ENCODE measurements at places on chromosomes 12 and 14. TPM values are rescaled to one million over a fixed set of nuclear protein-coding genes. Genes with fewer than 3 reads are reported as not detected.
A peak's percentile ranks its signal among the peaks of the same experiment; 100 is the strongest.

DNA sequence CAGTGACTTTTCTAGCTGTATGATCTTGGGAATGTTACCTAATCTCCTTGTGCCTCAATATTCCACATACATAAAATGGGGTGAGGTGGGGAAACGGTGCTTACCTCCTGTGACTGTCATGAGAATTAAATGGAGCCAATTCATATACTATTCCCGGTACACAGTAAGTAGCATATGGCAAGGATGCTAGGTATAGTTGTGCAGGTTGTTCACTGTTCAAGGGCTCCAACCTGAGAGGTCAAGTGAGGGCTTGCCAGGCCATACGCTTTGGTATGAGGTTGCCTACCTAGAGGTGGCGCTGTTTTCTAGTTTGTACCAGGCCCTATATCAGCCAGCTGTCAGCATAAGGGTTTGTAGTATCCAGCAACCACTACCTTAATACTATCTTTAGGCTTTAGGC lies 3.6 kb upstream of the BATF start:
- no peak overlapping the region for H3K4me3 ChIP-seq
- H3K4me1 ChIP-seq, result peaks cover 70% of the 10 kb centered on the region
- no peak for DNase-seq

GRCh38 chr12:75944097-75944904 lies 87.3 kb downstream of the PHLDA1 start:
- no peaks in the 10 kb centered on the region for H3K36me3 ChIP-seq
- no peak overlapping the region for H3K27ac ChIP-seq
- H3K4me3 ChIP-seq, result no peak overlapping the region
- H3K4me1 ChIP-seq, result peaks cover 12% of the 10 kb centered on the region

- H3K36me3 ChIP-seq, result no peaks in the 10 kb centered on the region
- DNase-seq, result no peak
- no peak overlapping the region for H3K4me3 ChIP-seq
- no peak overlapping the region for H3K27ac ChIP-seq
- peaks cover 12% of the 10 kb centered on the region for H3K4me1 ChIP-seq
These were observed 14.8 kb downstream of the EMP1 start for GRCh38 chr12:13211191-13211858.

- DNase-seq, result no peak
- H3K27me3 ChIP-seq, result no peaks in the 10 kb centered on the region
- peak overlapping the region; percentile 41 for H3K27ac ChIP-seq
These were observed 50.9 kb upstream of the TRAF3 start for GRCh38 chr14:102726191-102726949.

LMO3 gene
- polyA plus RNA-seq, result not detected

DNA sequence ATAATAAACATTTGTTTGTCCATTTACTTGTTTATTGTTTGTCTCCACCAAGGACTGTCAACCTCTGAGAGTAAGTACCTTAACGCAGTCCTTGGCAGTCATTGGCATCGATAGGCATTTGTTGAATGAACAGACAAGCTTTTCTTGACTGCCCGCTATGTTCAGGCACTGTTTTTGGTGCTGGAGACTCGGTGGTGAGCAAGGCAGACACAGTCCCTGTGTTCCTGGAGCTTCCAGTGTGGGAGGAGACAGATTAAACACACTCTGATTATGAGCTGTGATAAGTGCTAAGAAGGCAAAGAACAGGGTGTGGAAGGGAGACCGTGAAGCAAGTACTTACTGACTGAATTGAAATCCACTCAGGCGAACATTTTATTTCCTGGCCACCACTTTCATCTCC lies 1.2 kb downstream of the ATP6V0A2 start:
- peak overlapping the region; percentile 74 for H3K27ac ChIP-seq
- peaks cover 39% of the 10 kb centered on the region for H3K4me1 ChIP-seq
- H3K4me3 ChIP-seq, result peak overlapping the region; percentile 94
- no peaks in the 10 kb centered on the region for H3K27me3 ChIP-seq

B4GALNT1 gene
- polyA plus RNA-seq, result not detected

FOXA1 gene
- not detected for polyA plus RNA-seq

GRCh38 chr14:26138764-26139445 lies 458.9 kb downstream of the NOVA1 start:
- no peaks in the 10 kb centered on the region for H3K36me3 ChIP-seq
- H3K27ac ChIP-seq, result no peak overlapping the region
- DNase-seq, result no peak
- H3K4me3 ChIP-seq, result no peak overlapping the region
- no peaks in the 10 kb centered on the region for H3K4me1 ChIP-seq

HCAR3 gene
- not detected for polyA plus RNA-seq

- no peaks in the 10 kb centered on the region for H3K27me3 ChIP-seq
- peaks cover 27% of the 10 kb centered on the region for H3K36me3 ChIP-seq
- no peak overlapping the region for H3K4me3 ChIP-seq
- DNase-seq, result no peak
- H3K27ac ChIP-seq, result no peak overlapping the region
These were observed 125.8 kb downstream of the SLC38A4 start for GRCh38 chr12:46699986-46700385.

ENDOU gene
- not detected for polyA plus RNA-seq

DNA sequence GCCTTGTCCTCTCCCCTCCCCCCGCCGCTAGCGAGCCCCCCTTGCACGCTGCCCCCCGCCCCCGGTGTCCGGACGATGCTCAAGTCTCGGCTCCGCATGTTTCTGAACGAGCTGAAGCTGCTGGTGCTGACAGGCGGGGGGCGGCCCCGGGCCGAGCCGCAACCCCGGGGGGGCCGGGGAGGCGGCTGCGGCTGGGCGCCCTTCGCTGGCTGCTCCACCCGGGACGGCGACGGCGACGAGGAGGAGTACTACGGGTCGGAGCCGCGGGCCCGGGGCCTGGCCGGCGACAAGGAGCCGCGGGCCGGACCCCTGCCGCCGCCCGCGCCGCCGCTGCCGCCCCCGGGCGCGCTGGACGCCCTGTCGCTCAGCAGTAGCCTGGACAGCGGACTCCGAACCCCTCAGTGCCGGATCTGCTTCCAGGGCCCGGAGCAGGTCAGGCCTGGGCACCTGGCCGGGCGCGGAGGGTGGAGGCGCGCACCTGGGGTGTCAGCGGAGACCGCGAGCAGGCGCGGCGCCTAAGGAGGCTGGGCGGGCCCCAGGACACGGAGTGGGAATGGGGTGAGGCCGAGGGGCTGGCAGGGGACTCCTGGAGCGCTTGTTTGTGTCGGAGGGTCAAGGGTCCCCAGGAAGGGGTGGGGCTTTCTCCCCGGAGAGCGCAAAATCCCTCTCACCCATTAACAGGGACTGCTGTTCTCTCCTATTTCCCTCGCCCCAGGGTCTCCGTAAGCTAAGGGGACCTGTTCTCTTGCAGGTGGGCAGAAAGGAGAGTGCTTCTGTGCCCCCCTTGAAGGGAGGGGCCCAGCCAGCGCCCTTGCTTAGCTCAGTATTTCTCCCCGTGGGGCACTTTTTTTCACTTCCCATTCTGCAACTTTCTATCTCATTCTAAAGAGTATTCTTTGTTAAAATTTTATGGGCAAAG lies 810 bp downstream of the MARCHF9 start:
- no peaks in the 10 kb centered on the region for H3K36me3 ChIP-seq
- H3K4me3 ChIP-seq, result peak overlapping the region; percentile 92
- peak overlapping the region; percentile 90 for H3K27ac ChIP-seq
- H3K27me3 ChIP-seq, result no peaks in the 10 kb centered on the region
- peaks cover 69% of the 10 kb centered on the region for H3K4me1 ChIP-seq

DNA sequence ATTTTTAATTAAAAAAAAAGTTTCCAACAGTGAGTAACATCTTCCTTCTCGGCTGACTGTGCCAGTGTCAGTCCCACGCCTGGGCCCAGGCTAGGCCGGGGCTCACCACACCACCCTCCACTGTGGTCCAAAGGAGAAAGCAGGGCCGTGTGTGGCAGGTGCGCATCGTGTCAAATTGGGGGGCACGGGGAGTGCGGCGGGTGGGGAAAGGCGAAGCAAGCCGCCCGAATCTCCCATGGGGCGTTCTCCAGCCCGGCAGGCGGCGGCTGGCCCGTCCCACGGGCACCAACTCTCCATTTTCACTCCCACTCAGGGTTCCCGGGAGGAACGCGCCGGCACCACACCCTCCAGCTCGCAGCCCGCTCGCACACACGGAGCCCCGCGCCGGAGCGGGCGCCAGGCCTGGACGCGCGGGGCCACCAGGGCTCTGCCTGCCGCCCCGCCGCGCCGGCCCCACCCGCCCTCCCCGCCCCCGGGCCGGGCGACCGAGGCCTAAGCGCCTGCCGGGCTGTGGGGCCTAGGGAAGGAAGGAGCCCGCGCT lies 604 bp downstream of the EEA1 start:
- peak overlapping the region; percentile 96 for H3K27ac ChIP-seq
- peak; percentile 18 for DNase-seq
- H3K4me3 ChIP-seq, result peak overlapping the region; percentile 94
- peaks cover 48% of the 10 kb centered on the region for H3K4me1 ChIP-seq

SYNDIG1L gene
- polyA plus RNA-seq, result not detected

DNA sequence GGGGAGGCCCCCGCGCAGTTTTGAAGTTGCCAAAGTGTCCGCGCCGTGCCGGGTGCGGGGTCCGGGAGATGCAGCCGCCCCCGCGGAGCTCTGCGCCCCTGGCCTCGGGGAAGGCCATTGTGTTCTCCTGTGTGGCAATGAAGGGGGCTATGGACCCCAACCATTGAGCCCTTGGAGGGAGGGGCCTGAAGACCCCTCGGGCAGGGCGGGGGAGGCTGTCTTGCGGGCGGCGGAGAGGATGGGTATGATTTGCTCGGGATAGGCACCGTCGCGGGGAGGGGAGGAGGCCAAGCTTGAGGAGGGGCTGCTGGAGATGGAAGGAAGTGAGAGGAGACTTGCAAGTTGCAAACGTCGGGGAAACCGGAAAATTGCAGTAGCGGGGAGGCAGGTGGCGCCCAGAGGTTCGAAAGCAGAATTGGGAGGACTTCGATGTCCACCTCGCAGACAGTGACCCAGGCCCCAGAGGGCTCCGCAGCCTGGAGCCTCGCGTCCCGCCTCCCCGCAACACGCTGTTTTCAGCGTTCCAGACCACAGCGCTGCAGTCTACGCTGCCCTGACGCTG lies 25.4 kb downstream of the BCL11B start:
- H3K36me3 ChIP-seq, result no peaks in the 10 kb centered on the region
- peak overlapping the region; percentile 88 for H3K4me3 ChIP-seq
- DNase-seq, result peak; percentile 47
- H3K27me3 ChIP-seq, result no peaks in the 10 kb centered on the region
- peak overlapping the region; percentile 100 for H3K27ac ChIP-seq
